A549 treated with ZK216348 at 1 μM for 4 hours (cell line): ENCODE measurements at places on chromosomes 16 and 17. TPM values are rescaled to one million over a fixed set of nuclear protein-coding genes. Genes with fewer than 3 reads are reported as not detected.

LGALS9 gene
- total RNA-seq: 0.81 to 2.0 TPM (median 1.2 TPM) in 5 replicates

KRTAP4-6 gene
- not detected in 5 replicates for total RNA-seq

TBX21 gene
- 0.13 to 0.15 TPM in 2 of 5 replicates, not detected in the others for total RNA-seq

SCARF1 gene
- 0.25 to 0.39 TPM (median 0.33 TPM) in 5 replicates for total RNA-seq

SMURF2 gene
- total RNA-seq: 22.0 to 32.1 TPM (median 30.3 TPM) in 5 replicates

CCL3 gene
- total RNA-seq: not detected in 5 replicates
